ENCODE measurements at places on chromosomes 6 and 20. TPM values are rescaled to one million over a fixed set of nuclear protein-coding genes. Genes with fewer than 3 reads are reported as not detected.

The THBD gene
- 18.0 TPM for total RNA-seq

The PET117 gene
- total RNA-seq = 23.8 TPM

The RSPH4A gene
- total RNA-seq = not detected

The VIP gene
- total RNA-seq = not detected

The MOXD1 gene
- 96.5 TPM for total RNA-seq

The SLC32A1 gene
- not detected for total RNA-seq

The ACTL10 gene
- total RNA-seq = 0.49 TPM

The GNRH2 gene
- total RNA-seq = not detected

The NKX2-2 gene
- not detected for total RNA-seq

The SAMD3 gene
- total RNA-seq = 0.96 TPM

The SRSF12 gene
- total RNA-seq = not detected

The PRND gene
- total RNA-seq = under 0.01 TPM

The BNIP5 gene
- not detected for total RNA-seq

The TREML2 gene
- total RNA-seq = not detected

The OPN5 gene
- not detected for total RNA-seq

The ANKS1A gene
- total RNA-seq = 7.4 TPM

The ME1 gene
- total RNA-seq = 18.9 TPM

The CCN5 gene
- not detected for total RNA-seq

Data from RPMI7951 (cell line).